ENCODE measurements at places on chromosomes 4 and X. TPM values are rescaled to one million over a fixed set of nuclear protein-coding genes. Genes with fewer than 3 reads are reported as not detected.

HMGN5 gene
- total RNA-seq = 5.1 TPM

CABS1 gene
- total RNA-seq = not detected

RUFY3 gene
- 23.5 TPM for total RNA-seq

ARAP2 gene
- 7.9 TPM for total RNA-seq

TCEAL5 gene
- not detected for total RNA-seq

ETFDH gene
- 38.9 TPM for total RNA-seq

WDR19 gene
- 16.6 TPM for total RNA-seq

PNMA6A gene
- 2.9 TPM for total RNA-seq

BMX gene
- not detected for total RNA-seq

VGLL1 gene
- total RNA-seq = not detected

GYPE gene
- total RNA-seq = 1.3 TPM

GSX2 gene
- total RNA-seq = not detected

MAGEE1 gene
- total RNA-seq = 1.4 TPM

STPG2 gene
- total RNA-seq = not detected

SLC38A5 gene
- 43.8 TPM for total RNA-seq

SPARCL1 gene
- not detected for total RNA-seq

ITGB1BP2 gene
- 1.6 TPM for total RNA-seq

CEP135 gene
- total RNA-seq = 11.4 TPM

SLC6A14 gene
- total RNA-seq = not detected

ZDHHC15 gene
- not detected for total RNA-seq

XAGE2 gene
- not detected for total RNA-seq

TEX13D gene
- not detected for total RNA-seq

DCUN1D4 gene
- 39.8 TPM for total RNA-seq

TXLNG gene
- 38.3 TPM for total RNA-seq

CLDN22 gene
- not detected for total RNA-seq

SH2D1A gene
- not detected for total RNA-seq

UCHL1 gene
- 3,041 TPM for total RNA-seq

ALB gene
- total RNA-seq = not detected

GUCY1B1 gene
- 1.1 TPM for total RNA-seq

P2RY4 gene
- not detected for total RNA-seq

DUSP9 gene
- total RNA-seq = 2.2 TPM

Measured in NCI-H460 (cell line).